ENCODE measurements at places on chromosomes 6 and 20.

GRCh38 chr6:63487103-63487813 is 85.0 kb upstream of the LOC128125822 start:
- no peak for DNase-seq

DNA sequence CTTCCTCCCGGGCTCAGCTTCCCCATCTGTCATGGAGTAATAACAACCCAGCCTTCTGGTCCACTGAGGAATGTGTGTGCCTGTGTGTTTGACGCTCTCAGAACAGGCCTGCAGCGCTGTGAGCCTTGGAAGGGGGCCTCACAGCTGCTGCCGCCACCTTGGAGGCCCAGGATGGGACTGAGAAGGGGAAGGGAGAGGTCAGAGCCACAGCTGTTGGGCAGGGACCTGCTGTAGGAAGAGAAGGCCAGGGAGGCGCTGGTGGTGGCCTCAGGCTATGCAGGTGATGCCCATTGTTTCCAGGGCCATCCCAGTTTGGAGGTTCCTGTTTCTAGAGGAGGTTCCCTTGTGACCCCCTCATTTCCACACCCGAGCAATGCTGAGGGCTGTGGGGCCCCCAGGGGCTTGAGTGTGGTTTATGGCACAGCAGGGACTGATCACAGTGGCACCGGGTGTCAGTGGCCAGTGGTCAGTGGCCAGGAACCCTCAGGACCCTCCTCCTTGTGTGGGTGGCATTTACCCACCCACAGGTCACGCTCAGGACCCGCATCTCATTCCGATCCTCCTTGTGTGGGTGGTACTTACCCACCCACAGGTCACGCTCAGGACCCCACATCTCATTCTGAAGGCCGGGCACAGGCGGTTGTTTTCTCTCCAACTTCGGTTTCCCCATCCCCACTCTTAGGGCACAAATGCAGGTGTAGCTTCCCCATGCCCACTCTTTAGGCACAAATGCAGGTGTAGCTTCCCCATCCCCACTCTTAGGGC is 14.0 kb downstream of the TPD52L2 start:
- DNase-seq, result no peak

DNA sequence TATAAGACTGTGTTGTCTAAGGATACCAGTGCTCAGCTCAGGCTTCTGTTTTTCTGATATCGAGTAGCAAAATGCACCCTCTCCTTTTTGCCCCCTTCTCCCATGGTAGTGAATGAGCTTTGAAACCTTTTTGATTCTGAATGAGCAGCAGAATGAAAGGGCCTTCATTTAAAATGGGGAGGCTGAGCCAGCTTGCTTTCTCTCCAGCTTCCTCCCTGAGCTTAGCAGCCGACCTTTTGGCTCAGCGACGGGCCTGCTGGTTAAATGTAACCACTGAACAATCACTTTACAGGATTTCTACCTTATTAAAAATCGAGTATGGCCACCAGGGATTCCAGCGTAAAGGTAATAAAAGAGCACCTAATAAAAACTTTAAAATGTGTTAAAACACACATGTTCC is 133.7 kb upstream of the SPACA1 start:
- DNase-seq, result no peak

DNA sequence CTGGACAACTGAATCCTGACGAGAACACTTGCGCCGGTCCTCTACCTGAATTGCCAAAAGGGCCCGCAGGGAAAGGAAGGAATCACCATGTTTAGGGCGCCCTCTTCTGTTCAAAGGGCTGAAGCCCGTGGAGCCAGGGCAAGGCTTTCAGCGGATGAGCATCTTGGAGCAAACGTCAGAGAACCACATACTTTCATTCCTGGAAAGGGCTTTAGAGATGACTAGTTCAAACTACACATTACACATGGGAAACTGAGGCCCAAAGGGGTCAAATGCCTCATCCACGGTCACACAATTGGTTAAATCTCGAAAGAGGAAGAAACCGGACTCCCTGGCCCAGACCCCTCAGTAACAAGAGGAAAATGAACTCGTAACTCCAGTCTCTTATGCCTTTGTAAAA is 11.5 kb upstream of the ZNF133 start:
- DNase-seq, result no peak

- DNase-seq, result no peak
Measured at GRCh38 chr6:25053875-25054371, 118.2 kb upstream of the RIPOR2 start.

DNA sequence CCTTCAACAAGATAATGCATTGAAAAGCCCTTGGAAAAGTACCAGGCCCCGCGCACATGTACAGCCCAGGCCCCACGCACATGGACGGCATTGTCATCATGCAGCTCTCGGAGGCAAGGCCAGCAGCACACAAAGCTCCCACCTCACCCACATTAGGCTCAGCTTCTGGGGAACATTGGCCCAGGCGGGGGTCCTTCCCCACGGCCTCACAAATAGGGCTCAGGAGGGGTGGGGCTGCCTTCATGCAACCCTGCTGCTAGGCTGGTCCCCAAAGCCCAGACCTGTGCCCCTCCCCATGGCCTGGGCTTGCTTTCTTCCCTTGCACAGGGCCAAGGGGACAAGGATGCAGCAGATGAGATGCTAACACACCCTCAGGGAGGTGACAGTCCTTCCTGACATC is 26.7 kb downstream of the NPEPL1 start:
- DNase-seq, result no peak

- DNase-seq, result no peak
Measured at GRCh38 chr20:16574656-16575355, 1.6 kb upstream of the KIF16B start.

DNA sequence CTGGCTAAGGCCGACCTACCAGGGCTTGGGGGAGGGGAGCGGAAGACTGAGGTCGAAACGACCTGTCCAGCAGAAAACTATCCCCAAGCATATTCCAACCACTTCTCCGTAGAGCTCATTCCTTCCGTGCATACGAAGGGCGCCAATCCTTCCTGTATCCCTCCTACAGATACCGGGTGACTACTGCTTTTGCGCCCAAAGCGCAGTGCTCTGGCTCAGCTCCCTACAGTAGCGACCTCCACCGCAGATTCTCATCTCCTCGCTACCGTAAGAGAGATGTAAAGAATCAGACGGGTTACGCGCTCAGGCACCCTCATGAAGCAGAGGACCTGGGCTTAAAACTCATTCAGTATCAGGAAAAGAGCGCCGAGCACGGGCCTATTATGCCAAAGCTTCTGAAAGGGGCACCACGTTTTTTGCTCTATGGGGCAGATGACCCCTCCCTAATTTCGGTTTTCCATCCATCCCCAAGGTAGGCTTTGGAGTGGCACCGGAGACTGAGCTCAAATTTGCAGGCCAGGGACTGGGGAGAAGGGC is 563 bp upstream of the NNAT start:
- no peak for DNase-seq

DNA sequence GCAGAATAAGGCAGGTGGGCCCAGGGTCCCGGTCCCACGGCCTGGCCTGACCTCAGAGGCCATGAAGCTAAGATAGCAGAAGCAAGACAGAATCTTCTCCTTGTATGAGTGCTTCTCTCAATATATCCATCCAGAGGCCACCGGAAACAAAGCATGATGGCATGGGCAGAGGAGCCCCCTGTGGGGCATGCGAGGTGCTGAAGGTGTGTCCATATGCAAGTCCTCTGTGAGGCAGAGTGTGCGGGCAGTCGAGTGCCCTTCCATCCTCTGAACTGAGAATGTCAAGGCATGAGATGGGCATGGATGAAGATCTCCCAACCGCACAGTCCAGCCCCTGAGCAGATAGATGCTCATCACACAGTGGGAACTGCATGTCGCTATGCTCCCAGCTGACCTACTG is 9.8 kb upstream of the GGTLC1 start:
- DNase-seq, result no peak

DNA sequence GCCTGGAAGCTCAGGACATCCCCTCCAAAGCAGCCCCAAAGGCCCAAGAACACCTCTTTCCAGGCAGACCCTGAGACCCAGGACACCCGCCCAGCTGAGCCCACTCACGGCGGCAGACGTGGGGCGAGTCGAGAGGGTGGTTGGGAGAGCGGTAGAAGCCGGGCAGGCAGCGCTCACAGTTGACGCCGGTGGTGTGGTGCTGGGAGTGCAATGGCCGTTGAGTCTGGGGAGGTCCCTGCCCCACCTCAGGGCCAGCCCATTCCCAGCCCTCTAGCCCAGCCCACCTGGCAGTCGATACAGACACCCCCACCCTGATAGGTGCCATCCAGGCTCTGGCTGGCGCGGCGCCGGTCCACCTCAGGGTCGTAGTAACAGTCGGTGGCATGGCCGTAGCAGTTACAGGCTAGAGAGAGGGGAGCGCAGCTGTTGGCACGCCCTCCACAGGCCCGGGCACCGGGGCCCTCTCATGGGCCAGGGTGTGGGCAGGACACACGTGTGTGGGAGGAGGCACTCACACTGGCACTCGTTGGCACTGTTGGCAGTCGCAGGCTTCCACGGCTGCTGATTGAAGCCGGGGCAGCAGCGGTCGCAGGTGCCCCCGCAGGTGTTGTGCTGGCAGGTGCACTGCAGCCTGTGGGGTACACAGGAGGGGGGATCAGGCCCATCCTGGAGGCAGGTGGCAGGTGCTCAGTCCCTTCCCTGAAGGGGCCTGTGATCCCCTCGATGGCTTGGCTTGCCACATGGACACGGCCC is 20.5 kb downstream of the LAMA5 start:
- DNase-seq, result no peak

GRCh38 chr20:6665621-6666355 is 101.7 kb upstream of the BMP2 start:
- no peak for DNase-seq

DNA sequence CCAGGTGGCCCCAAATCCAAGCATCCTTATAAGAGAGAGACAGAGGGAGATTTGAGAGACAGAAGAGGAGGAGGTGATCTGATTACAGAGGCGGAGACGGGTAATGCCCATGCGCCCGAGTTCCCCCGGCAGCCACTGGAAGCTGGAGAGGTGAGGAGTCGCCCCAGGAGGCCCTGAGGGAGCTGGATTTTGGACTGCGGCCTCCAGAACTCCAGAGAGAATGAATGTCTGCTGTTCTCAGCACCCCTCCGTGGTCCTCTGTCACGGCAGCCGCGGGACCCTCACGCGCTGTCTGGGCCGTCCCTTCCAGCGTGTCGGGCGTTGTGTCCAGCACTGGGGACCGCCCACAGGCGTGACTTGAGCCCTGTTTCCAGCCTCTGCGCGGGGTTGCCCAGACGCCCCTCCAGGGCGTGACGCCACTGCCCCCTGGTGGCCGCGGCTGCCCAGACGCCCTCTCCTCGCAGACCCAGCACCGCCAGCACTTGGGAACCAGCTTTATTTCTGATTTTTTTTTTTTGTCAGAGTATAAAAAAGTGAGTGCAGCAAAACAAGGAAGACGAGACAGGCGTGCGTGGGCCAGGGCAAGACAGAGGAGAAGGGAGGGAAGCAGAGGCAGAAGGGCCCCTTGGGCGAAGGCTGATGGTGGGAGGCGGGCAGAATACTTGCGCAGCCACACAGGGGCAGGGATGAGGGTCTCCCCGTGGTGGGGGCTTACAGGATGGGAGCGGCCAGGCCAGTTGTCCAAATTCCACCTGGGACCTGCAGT is 4.1 kb upstream of the ZNF512B start:
- DNase-seq, result no peak

- DNase-seq, result no peak
Measured at GRCh38 chr6:63579937-63580703, 7.8 kb downstream of the LOC128125822 start.

- peak; percentile 26 for DNase-seq
Measured at GRCh38 chr6:149026530-149026942, 279.7 kb downstream of the UST start.

DNA sequence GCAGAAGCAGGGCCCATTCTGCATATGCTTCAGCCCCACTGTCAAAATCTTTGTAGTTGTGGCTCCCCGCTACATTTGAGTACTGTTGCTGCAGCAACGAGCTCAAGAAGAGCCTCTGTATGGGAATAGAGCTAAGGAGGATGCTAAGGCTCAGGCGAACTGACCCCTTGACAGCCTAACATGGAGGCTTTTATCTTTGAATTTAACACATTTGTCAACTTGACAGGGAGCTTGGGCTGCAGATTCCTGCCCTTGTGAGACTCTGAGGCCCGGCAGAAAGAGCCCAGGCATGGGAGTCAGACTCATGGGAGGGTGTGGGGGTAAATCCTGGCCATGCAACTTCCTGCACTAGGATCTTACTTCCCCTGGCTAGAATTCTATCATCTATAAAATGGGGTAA is 278.7 kb upstream of the CITED2 start:
- no peak for DNase-seq

DNA sequence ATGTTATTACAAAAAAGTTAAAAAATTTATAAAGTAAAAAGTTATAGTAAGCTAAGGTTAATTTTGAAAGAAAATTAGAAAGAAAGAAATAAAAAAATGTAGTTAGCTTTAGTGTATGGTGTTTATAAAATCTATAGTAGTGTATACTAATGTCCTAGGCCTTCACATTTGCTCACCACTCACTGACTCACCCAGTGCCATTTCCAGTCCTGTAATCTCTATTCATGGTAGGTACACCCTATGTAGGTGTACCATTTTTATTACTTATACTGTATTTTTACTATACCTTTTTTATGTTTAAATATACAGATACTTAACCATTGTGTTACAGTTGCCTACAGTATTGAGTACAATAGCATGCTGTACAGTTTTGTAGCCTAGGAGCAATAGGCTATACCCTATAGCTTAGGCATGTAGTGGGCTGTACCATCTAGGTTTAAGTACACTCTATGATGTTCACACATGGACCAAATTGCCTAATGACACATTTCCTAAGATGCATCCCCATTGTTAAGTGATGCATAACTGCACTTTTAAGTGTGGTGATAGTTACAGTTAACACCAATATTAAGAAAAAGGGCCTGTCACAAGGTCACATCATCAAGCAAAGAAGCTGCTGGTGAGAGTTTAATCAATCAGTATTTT is 8.0 kb downstream of the CD2AP start:
- DNase-seq, result no peak

DNA sequence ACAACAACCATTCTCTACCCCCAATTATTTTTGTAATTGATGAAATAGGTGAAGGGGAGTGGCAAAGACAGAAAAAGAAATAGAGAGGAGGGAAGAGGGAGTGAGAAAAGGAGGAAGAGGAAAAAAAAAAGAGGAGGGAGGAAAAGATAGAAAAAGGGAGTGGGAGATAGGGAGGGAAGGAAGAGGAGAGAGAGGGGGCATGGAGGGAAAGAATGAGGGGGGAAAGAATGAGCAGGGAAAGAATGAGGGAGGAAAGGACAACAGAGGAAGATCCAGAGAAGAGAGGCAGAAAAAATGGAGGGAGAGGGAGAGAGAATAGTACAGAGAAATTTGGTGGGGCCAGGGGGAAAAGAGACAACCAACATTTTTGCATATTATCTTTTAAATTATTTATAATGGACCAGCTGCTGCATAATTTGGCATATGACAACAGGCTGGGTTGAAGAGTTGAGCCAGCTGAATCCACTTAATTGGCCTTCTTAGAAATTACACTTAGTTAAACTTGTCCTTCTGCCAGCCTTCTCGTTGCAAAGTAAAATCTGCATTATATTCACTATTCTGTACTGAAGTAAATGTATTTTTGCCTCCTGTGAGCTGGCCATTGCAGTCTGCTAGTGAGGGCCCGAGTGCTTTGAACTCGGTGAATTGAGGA is 101.0 kb downstream of the ARHGAP18 start:
- no peak for DNase-seq

- no peak for DNase-seq
Measured at GRCh38 chr6:14655201-14656061, 537.9 kb downstream of the CD83 start.

GRCh38 chr6:83247471-83247870 is 54.3 kb downstream of the RWDD2A start:
- no peak for DNase-seq

Measured in epithelial cell of prostate (primary cell).